Stimulated activated CD4-positive, alpha-beta T cell treated with anti-CD3 and anti-CD28 coated beads, Interleukin-12 subunit alpha, Interleukin-12 subunit beta, amount 100 ng/mL, for 24 hours (primary cell): ENCODE measurements at places on chromosomes 12 and 14.

GRCh38 chr14:72998252-72998903, 28.5 kb downstream of the ZFYVE1 start:
- no peak for DNase-seq

DNA sequence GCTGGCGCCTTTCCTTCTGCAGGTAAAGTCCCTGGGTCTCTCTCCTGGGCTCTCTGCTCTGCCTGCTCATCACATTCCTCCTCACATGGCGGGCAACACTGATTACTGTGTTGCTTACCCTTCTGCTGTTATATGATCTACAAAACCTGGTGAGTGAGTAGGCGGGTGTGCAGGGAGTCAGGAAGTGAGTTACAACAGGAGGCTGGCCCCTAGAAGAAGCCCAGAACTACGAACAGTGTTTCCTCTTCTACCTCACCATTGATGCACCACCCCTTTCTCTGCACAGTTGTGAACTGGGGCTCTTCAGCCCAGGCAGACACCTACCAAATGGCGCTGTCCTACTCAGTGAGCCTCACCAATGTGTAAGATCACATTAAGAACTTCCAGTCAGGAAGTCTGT, 4.9 kb upstream of the KLHL33 start:
- DNase-seq = peak; percentile 7

GRCh38 chr14:105070760-105071137, 5.5 kb upstream of the GPR132 start:
- DNase-seq = no peak

DNA sequence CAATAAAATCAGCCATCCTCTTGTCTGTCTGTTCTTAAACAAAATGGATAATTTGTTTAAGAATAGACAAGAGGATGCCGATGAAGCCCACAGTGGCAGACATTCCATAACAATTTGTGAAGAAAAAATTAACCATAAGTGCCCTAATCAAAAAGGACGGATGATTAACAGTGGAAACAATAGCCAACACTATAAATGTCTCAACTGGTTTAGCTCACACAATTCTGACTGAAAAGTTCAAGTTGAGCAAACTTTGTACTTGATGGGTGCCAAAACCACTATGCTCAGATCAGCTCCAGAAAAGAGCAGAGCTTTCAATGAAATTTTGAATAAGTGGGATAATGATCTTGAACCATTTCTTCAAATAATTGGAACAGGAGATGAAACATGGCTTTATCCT, 202.2 kb upstream of the OR4E1 start:
- DNase-seq = no peak

GRCh38 chr12:51012570-51013236, 13.5 kb downstream of the SLC11A2 start:
- DNase-seq = no peak

DNA sequence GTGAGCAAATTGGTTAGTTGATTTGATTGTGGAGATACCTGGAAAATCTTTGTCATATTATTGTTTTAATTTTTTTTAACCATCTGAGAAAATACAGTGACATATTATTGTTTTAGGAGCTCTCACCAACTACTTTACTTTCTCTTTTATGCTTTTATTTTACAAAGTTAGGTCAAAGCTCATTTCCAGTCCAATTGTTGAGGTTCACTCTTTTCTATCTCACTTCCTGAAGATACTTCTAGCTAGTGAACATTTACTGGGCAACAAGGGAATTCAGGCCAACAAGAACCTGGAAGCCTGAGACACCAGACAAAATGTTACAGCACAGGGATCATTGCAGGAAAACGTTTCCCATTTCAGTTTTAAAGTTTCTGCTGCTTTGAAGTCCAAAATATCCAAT, 3.9 kb downstream of the TMEM30B start:
- no peak for DNase-seq

- DNase-seq = no peak
Measured at GRCh38 chr12:60535363-60535762, 939.5 kb downstream of the SLC16A7 start.

DNA sequence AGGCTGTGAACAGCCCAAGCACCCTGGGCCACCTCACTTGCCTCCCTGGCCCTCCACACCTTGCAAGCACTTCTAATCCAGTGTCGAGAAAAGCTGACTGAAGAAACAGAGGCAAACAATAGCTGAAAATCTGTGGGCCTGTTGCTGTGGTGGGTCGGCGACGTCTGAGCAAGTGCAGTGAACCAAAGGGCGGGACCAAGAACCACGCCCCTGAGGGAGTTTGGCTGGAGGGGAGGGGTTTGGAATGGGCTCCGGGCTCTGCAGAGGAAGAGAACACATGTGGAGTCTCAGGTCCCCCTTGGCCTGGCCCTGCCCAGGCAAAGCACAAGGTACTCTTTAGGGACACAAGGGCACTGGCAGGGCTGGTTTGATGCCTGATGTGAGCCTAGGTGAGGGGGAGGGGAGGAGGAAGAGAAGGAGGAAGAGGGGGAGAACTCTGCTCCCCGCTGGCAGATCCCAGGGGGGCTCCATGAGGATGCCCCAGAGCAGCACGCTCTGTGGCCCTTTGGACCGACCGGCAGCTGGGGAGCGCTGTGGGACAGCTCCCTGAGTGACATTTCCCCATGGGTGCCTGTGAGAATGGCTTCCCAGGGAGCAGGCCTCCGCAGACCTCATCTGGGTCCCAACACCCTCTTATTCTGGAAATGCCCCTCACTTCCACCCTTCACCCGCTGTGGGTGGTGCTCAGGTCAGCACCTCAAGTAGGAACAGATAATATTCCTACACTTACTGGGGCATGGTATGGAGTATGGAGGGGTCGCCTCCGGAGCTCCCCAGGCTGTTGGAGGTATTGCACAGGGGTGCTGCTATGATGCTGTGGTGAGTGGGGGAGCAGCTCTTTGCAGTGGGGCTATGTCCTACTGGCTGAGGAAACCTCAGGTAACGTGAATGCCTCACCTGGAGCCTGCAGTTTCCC, 85.5 kb downstream of the CPSF2 start:
- DNase-seq = no peak

GRCh38 chr14:91372671-91373495, 44.7 kb downstream of the CCDC88C start:
- DNase-seq = no peak

DNA sequence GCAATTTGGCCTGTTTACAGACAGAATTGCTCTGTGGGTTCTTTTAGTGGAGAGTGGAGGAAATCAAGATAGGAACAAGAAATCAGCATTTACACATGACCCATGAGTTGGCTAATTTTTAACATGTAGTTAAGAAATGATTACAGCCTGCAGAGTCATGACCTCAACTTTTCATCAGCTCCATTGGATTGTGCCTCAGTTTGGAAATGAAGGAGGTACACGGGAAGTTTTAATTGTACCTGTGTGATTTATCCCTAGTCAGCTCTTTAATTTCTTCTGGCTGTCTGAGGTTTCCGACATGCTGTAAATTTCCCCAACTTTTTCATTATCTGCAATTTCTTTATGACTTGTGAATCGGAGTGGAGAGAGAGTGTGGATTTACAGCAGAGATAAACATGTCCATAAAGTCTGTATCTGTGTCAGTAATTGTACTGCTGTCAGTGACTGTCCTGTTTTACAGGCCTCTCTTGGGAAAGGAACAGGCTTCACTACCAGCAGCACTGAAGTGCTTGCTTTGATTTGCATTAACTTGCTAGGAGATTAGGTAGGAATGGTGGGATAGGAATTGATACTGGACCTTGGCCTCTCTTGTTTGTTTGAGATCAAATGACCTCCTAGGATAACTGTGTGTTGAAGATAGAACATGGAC, 49.2 kb downstream of the LIN52 start:
- no peak for DNase-seq
